ENCODE measurements at places on chromosomes 16 and 17.

GRCh38 chr17:81179220-81179619 is 13.2 kb upstream of the AATK start:
- no peak overlapping the region for H3K27ac ChIP-seq
- no peaks in the 10 kb centered on the region for H3K36me3 ChIP-seq
- H3K27me3 ChIP-seq = no peaks in the 10 kb centered on the region
- H3K4me3 ChIP-seq = no peak overlapping the region
- H3K4me1 ChIP-seq = no peaks in the 10 kb centered on the region
- DNase-seq = no peak

GRCh38 chr16:18983565-18984434 is at the start of gene TMC7:
Gene TMC7, plus strand, starts transcription at chr16:18983934. Its CDS starts 130 bp downstream, at chr16:18984064.
- H3K4me3 ChIP-seq = peak within 1 kb of the TSS; percentile 65
- H3K36me3 ChIP-seq = no peaks in the 10 kb centered on the region
- peak within 1 kb of the TSS; percentile 49 for H3K27ac ChIP-seq
- H3K27me3 ChIP-seq = no peaks in the 10 kb centered on the region
- H3K4me1 ChIP-seq = no peaks in the 10 kb centered on the region
- DNase-seq = no peak

DNA sequence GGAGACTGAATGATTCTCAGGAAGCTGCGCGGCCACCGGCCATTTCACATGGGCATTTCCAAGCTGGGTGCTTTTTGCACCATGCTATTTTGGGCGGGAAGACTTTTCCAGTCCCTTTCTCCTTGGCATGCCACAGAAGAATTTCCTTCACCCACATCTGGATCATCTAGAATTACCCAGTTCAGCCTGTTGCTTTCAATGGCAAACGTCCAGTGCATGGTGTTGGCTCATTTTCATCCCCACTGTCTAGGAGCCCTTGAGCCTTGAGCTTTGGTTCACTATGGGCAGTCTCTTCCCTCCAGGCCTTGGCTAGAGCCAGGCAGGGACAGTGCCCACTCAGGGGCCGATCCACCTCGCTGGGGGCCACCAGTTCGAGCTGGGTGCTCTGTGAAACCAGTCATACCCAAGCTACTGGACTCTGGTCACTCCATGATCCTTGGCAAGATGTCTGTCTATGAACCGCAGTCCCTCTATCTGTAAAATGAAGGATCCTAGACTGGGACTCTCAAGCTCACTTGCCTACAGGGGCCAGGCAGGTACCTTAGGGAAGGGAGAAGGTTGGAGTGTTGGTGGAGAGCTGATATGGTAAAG is 71.1 kb downstream of the CYLD start:
- H3K27ac ChIP-seq = no peak overlapping the region
- H3K27me3 ChIP-seq = no peaks in the 10 kb centered on the region
- DNase-seq = no peak

GRCh38 chr16:82864332-82865040 is 237.7 kb downstream of the CDH13 start:
- H3K36me3 ChIP-seq = no peaks in the 10 kb centered on the region
- H3K4me3 ChIP-seq = no peak overlapping the region
- no peaks in the 10 kb centered on the region for H3K27me3 ChIP-seq
- no peak overlapping the region for H3K27ac ChIP-seq
- no peak for DNase-seq
- no peaks in the 10 kb centered on the region for H3K4me1 ChIP-seq

DNA sequence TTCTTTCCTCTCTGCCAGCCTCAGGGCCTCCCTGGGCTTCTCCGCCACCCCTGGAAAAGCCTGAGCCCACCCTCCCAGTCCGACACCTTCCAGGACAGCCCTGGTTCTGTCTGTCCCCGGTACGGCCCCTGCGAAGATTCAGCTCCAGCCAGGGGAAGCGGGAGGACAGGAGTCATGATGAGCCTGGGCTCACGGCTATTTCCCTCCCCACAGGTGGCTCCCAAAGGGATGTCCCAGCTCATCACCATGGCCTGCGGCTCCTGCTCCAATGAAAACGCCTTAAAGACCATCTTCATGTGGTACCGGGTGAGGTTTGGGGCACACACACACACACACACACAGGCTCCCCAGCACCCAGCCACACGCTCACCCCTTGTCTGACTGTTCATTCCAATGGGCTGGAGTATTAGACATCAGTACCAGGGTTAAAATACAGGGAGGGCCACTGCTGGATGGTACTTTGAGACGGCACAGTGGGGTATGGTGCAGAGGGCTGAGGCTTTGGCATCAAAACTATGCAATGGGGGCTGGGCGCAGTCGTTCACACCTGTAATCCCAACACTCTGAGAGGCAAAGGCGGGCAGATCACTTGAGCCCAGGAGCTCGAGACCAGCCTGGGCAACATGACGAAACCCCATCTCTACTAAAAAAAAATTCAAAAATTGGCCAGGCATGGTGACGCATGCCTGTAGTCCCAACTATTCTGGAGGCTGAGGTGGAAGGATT is 32.8 kb downstream of the TMEM186 start:
- no peak for DNase-seq
- H3K36me3 ChIP-seq = no peaks in the 10 kb centered on the region
- H3K27ac ChIP-seq = no peak overlapping the region
- no peak overlapping the region for H3K4me3 ChIP-seq
- no peaks in the 10 kb centered on the region for H3K27me3 ChIP-seq

DNA sequence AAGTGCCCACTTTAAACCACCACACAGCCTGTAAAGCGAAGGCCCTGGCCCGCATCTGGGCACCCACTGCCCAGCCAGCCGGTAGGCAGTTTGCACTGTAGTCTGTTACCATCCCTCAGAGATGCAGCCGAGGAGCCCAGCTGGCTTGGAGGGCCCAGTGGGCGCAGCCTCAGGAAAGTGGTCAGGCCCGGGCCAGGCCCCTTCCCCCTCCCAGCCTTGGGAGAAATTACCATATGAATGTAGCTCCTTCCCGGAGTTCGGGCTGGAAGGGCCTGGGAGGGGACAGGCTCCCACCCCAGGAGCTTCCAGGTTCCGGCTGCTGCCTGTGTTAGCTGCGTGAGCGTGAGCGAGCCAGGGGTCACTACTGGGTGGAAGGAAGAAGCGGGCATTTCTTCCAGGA is 325.4 kb downstream of the SEC14L1 start:
- H3K4me1 ChIP-seq = no peaks in the 10 kb centered on the region
- H3K27me3 ChIP-seq = no peaks in the 10 kb centered on the region
- H3K27ac ChIP-seq = peak overlapping the region; percentile 43
- no peaks in the 10 kb centered on the region for H3K36me3 ChIP-seq
- H3K4me3 ChIP-seq = no peak overlapping the region
- no peak for DNase-seq

DNA sequence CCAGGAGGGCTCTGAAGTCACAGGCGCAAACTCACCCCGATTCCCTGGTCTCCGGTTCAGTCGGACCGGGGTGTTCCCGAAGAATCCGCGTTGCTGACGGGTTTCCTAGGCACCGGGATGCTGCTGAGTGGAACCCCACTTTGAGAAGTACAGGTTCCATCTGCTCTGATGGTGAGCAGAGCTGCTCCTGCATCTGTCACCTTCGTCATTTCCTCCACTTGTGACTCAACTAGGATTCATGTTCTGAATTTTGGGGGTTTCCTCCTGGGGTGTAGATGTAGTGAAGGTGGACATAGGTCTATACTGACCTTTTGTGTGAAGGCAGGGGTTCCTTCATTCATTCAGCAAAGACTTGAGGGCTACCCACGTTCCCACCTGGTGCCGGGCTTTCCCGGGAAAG is 25.0 kb downstream of the LGALS3BP start:
- no peak overlapping the region for H3K4me3 ChIP-seq
- H3K36me3 ChIP-seq = no peaks in the 10 kb centered on the region
- H3K4me1 ChIP-seq = no peaks in the 10 kb centered on the region
- no peak overlapping the region for H3K27ac ChIP-seq
- H3K27me3 ChIP-seq = no peaks in the 10 kb centered on the region
- DNase-seq = no peak

DNA sequence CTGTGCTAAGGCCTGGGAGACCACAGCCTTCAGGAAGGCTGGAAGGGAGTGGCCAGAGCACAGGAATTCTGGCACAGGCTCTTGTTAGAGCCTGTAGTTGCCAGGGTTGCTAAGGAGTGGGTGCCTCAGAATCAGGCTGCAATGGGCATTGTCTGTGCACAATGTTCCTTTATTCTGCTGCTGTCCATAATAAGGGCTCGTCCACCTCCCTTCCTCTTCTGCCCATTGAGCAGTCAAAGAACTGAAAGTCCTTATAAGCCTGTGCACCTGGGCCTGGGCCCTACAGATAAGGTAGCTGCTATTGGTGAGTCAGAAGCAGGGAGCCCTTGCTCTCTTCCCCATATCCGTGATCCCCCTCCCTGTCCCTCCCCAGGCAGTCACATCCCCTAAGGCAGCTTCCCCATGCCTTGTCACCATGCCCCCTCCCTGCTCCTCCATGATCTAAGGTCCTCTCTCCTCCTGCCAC is 5.4 kb upstream of the CNGB1 start:
- H3K36me3 ChIP-seq = no peaks in the 10 kb centered on the region
- no peaks in the 10 kb centered on the region for H3K27me3 ChIP-seq
- no peak overlapping the region for H3K4me3 ChIP-seq
- no peak overlapping the region for H3K27ac ChIP-seq
- no peak for DNase-seq

DNA sequence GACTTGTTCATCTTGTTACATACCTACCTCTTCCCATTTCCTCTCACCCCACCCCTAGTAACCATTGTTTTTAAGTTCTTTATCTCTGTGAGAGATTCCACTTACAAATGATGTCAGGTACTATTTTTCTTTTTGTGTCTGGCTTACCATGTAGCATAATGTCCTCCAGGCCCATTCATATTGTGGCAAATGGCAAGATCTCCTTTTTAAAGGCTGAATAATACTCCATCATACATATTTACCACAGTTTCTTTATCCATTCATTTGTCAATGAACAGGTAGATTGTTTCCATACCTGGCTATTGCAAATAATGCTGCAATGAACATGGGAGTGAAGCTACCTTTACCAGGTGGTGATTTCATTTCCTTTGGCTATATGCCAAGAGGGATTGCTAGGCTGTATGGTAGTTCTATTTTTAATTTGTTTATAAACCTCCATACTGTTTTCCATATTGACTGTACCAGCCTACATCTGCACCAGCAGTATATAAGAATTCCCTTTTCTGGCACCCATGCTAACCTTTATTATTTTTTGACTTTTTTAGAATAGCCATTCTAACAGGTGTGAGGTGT is 53.9 kb downstream of the NSRP1 start:
- H3K4me1 ChIP-seq = no peaks in the 10 kb centered on the region
- DNase-seq = no peak
- no peak overlapping the region for H3K27ac ChIP-seq
- no peak overlapping the region for H3K4me3 ChIP-seq

GRCh38 chr17:21530311-21530710 is 154.2 kb downstream of the KCNJ12 start:
- H3K27ac ChIP-seq = no peak overlapping the region
- no peaks in the 10 kb centered on the region for H3K27me3 ChIP-seq
- H3K4me3 ChIP-seq = no peak overlapping the region
- H3K36me3 ChIP-seq = peaks cover 14% of the 10 kb centered on the region

DNA sequence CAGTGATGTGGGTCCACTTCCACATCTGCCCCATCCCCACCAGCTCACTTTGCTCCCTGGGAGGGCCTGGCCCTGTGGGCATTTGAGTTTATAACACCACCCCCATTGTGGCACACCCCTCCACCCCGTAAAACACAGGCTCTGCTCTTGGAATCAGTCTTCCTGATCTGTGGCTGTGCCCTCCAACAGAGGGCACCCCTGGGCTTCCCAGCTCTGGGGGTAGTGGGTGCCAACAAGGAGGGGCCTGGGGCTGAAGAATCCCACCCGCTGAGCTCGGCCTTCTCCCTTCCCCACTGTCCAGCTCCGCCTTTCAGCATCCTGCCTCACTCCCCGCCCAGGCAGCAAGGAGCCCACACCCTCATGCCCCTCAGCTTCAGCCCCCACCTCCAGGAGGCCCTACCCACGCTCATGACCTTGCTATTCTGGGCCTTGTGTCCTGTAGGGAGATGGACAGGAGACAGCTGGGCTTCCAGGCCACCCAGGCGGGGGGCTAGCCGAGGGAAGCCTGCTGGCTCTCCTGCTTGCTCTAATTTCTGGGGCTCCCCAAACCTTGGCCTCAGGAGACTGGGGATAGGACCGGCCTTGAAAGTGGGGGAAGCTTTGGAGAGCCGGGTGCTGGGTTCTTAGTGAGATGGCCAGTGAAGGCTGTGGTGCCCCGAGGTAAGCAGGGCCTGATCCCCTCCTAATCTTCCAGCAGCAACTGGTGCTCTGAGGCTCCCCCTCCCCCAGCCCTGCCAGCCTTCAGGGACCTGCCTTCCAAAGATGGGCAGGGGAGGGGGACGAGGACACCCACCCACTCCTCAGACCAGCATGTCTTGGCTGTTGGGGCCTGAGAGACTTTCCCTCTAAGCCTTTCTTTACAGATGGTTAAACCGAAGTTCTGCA is 2.9 kb upstream of the ATP2A1 start:
- H3K27me3 ChIP-seq = no peaks in the 10 kb centered on the region
- H3K27ac ChIP-seq = no peak overlapping the region
- no peak overlapping the region for H3K4me3 ChIP-seq
- peaks cover 13% of the 10 kb centered on the region for H3K4me1 ChIP-seq
- peaks cover 36% of the 10 kb centered on the region for H3K36me3 ChIP-seq

- H3K27ac ChIP-seq = peak overlapping the region; percentile 58
- no peak overlapping the region for H3K4me3 ChIP-seq
- DNase-seq = peak; percentile 91
- H3K4me1 ChIP-seq = no peaks in the 10 kb centered on the region
- no peaks in the 10 kb centered on the region for H3K27me3 ChIP-seq
These were observed 126.0 kb upstream of the SDK2 start for GRCh38 chr17:73770115-73770848.

GRCh38 chr17:80119271-80119791 is 17.9 kb downstream of the GAA start:
- no peak for DNase-seq
- no peaks in the 10 kb centered on the region for H3K27me3 ChIP-seq
- H3K4me3 ChIP-seq = no peak overlapping the region

GRCh38 chr16:24088767-24089166 is 167.4 kb upstream of the CACNG3 start:
- H3K36me3 ChIP-seq = no peaks in the 10 kb centered on the region
- H3K4me3 ChIP-seq = no peak overlapping the region
- H3K27ac ChIP-seq = no peak overlapping the region
- H3K4me1 ChIP-seq = no peaks in the 10 kb centered on the region
- DNase-seq = no peak
- no peaks in the 10 kb centered on the region for H3K27me3 ChIP-seq

GRCh38 chr17:6027342-6028024 is 42.7 kb upstream of the WSCD1 start:
- H3K27ac ChIP-seq = no peak overlapping the region
- no peak for DNase-seq
- no peaks in the 10 kb centered on the region for H3K36me3 ChIP-seq
- no peak overlapping the region for H3K4me3 ChIP-seq
- H3K4me1 ChIP-seq = no peaks in the 10 kb centered on the region

- no peak overlapping the region for H3K27ac ChIP-seq
- DNase-seq = no peak
These were observed 26.8 kb downstream of the WSCD1 start for GRCh38 chr17:6097005-6097279.
